PC-3 (cell line): ENCODE measurements at places on chromosomes 12 and 14. TPM values are rescaled to one million over a fixed set of nuclear protein-coding genes. Genes with fewer than 3 reads are reported as not detected.

- no peak for DNase-seq
Measured at GRCh38 chr12:6250343-6250742, 50.1 kb downstream of the CD9 start.

GRCh38 chr14:102945346-102946130 lies 23.1 kb downstream of the AMN start:
- no peak for DNase-seq

- DNase-seq: no peak
Measured at GRCh38 chr12:58741226-58741625, 179.1 kb downstream of the LRIG3 start.

Gene EP400
- total RNA-seq: 20.2 and 30.5 TPM in 2 replicates

- no peak for DNase-seq
Measured at GRCh38 chr12:39628836-39629235, 9.2 kb upstream of the ABCD2 start.

Gene LYZ
- total RNA-seq: not detected in 2 replicates
